ENCODE measurements at places on chromosomes 11 and 22.

DNA sequence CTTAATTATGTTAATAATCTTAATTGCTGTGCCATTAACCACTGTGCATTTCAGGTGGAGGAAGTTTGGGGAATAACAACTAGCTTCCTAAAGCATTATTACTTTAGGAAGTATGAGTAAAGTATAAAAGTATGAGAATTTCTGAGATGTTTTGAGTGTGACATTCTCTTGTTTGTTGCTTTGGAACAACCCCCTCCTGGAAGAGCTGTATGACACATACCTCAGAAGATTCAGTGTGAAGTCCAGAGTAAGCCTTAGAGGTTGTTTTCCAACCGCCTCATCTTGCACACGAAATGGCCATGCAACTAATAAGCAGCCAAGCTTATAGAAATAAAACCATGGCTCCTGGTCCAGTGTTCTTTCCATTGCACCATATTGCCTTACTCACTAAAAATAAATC, 21.7 kb downstream of the CCDC81 start:
- no peak for DNase-seq

DNA sequence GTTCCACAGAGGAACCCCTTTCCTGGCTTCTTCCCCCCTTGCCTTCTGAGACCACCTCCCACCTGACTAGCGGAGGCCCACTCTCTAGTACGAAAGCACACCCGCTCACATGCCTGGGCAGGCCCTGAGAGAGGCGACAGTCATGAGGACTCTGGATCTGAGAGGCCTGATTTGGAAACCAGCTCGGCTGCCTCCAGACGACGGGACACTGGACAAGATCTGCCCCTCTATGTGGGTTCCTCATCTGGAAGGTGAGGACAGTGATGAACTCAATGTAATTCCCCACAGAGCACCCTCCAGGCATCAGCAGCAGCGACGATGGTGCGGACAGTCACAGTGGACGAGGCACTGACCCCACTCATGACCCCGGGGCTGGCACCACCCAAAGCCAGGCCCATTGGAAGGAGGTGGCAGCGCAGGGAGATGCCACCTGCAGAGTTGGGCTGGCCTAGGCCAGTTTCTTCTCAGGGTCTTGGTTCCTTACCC, 7.5 kb downstream of the SULT4A1 start:
- no peak for DNase-seq

DNA sequence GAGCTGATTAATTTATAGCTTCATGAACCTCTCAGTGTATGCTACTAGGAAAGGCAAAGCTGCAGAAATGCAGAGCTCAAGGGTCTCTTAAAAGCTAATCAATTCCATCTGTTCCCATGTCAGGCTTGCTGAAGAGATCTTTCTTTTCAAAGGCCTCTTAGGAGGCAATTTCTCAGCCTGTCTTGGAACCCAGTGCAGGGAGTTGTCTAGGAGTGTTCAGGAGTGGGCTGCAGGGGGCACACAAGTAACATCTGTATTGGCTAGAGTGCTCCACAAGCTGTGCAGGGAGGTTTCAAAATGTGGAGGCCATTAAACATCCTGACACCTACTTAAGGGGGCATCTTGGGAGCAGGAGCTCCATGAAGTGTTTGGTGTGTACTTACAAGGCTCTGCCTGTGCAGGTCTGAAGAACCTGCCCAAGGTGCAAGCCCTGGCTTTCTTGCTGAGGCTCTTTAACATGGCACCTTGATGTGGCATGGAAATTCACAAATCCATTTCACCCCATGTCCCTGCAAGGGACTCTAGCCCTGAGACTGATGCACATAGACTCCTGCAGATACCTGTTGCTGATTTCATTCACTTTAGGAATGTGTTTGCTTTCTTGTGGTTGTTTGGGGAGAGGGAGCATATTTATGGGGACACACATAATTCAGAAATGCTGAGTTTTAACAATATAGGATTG, 134.7 kb downstream of the ME3 start:
- DNase-seq, result no peak

DNA sequence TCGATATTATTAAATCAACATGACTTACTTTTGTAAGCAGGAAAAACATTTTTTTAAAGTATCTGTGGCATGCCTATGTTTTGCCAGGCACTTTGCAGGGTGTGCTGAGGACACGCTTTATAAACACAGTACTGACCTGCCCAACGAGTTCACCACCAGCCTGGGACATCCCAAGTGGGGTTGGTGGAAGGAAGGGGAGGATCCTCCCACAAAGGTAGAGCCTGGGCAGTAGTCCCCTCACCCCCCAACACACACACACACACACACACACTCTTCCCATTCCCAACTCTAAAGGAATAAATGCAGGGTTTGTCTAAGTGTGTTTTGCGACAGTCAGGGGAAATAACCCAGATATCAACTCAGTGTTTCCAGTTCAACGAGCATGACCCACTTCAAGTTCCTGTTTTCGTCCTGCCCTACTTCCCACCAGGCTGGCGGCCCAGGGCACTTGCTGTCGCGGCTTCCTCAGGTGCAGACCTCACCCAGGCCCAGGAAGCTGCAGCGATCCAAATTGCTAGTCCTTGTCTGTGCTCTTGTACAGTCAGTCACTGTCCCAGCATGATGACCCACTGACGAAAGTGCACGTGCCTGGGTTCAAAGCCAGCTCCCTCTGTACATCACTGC, 3.1 kb downstream of the CERK start:
- DNase-seq, result peak; percentile 78

DNA sequence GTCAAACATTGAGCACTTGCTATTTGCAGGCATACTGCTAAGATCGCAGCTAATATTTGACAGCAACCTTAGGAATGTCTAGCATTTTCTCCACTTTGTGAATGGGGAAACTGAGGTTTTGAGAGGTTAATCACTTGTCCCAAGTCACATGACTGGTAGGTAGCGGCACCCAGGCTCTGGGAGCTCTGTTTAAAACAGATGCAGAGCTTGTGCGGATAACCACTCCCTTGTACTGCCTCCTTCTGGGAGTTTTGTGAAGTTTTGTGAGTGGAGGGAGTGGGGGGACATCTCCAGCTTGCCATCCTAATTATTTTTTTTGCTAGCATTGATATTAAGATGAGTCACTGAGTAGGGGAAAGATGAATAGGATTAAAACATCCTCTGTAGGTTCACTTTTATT, 134.7 kb downstream of the GRIK4 start:
- no peak for DNase-seq

DNA sequence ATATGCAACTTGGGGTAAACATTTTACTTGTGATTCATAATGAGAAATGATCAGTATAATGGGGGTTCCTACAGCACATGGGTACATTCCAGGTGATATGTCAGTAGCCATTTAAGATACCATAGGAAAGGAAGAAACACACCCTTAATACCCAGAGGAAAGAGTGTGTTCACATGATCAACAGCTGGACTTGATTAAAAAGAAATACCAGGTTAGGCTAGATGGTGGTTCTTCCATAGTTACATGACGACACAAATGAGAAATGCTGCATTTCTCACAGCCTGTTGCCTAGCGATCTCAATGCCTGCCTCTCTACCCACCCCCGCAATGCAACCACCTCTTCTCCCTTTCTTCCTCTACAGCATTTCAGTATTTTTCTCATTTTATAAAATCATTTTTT, 96.8 kb downstream of the TTC28 start:
- no peak for DNase-seq

- DNase-seq, result no peak
Observed at GRCh38 chr11:94595076-94595475, 27.9 kb downstream of the PIWIL4 start.

DNA sequence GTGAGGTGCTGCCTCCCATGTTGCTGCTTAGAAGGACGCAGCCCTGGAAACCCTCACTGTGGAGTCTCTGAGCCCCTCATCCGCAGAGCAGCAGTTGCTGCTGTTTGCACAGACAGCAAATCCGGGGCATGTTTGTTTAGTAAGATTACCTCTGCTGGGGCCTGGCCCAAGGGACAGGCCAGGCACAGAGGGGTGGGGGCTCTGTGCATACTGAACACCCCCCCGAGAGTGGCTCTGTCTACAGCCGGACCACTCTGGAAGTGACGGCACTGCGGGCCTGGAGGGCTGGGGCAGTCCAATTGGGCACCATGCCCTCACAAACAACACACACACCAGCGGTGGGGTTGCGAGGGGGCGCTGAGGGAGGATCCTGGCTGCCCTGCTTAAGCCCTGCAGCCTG, 22.9 kb upstream of the CCDC188 start:
- DNase-seq, result no peak

DNA sequence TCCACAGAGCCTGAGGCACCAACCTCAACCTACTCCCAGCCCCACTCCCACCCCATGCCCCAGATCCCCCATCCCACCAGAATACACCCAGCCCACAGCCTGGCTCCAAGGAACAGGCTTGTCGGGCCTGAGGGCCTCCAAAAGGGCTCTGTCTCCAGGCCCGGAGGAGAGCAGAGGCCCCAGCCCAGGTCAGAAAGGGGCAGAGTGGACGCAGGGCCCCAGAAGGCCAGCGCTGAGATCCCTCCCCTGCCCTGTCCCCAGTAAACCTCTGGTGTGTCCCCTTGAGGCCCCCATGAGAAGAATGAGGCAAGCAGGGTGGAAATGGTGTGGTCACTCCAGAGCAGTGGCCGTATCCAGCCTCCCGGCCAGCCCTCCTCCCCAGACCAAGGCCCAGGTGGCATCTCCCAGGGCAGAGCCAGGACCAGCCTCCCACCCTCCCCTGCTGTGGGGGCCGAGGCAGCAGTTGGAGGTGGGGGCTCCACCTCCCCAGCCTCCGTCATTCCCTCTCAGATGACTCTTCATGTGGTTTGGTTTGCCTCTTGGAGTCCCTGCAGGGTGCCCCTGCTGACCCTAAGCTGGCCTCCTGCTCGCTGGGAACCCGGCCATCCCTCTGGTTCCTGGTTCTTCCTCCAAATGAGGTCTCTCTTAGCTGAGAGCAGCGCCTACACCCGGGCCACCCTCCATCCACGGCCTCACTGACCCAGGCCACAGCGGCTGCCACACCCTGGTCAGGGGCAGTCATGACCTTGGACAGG, 195.0 kb downstream of the IGLL1 start:
- DNase-seq, result no peak

GRCh38 chr22:40178417-40179409, 988 bp downstream of the TNRC6B start:
- DNase-seq, result no peak

DNA sequence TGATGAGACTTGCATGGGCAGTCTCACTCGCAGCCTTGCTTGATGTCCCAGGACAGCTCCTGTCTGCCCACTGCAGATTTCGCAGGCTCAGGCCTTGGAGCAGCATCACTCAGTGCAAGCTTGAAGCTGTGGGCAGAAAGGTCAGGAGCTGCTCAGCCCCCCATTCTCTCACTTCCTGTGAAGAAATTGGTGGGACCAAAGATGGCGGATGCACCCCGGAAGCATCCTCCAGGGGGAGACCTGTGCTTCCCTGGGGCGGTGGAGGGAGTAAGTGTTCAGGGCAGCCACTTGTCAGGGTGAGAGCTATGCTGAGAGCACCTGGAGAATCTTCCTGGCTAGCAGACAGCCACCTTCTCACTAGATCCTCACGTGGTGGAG, 11.3 kb downstream of the PLAAT2 start:
- DNase-seq, result no peak

GRCh38 chr11:111400595-111400994, 21.5 kb upstream of the POU2AF1 start:
- no peak for DNase-seq

- no peak for DNase-seq
Observed at GRCh38 chr11:11260903-11261302, 92.1 kb downstream of the CSNK2A3 start.

- DNase-seq, result no peak
Observed at GRCh38 chr11:32297611-32298011, 137.7 kb downstream of the WT1 start.

DNA sequence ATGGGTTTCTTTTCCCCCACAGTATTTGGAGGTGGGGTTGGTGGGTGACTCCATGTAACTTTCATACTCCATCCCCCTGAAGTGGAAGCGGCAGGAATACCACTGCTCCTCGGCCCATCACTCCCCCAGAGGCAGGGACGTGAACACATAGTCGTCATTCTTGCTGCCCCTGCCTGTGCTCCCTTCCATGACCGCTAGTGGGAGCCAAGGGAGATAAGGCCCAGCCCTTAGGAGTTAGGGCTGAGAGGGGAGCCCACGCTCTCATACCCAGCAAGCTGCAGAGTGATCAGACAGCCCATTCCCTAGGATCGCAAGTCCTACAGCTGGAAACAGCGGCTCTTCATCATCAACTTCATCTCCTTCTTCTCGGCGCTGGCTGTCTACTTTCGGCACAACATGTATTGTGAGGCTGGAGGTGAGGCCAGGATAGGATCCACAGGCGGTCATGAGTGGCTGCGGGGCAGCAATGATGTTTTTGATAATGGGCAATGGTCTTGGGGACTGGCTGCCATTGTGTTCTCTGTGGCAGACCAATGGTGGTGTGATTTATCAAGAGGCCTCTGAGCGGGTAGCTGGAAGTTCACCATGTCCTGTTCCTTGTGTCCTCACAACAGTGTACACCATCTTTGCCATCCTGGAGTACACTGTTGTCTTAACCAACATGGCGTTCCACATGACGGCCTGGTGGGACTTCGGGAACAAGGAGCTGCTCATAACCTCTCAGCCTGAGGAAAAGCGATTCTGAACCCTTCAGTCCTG, 15.9 kb downstream of the RHOG start:
- DNase-seq, result peak; percentile 85

DNA sequence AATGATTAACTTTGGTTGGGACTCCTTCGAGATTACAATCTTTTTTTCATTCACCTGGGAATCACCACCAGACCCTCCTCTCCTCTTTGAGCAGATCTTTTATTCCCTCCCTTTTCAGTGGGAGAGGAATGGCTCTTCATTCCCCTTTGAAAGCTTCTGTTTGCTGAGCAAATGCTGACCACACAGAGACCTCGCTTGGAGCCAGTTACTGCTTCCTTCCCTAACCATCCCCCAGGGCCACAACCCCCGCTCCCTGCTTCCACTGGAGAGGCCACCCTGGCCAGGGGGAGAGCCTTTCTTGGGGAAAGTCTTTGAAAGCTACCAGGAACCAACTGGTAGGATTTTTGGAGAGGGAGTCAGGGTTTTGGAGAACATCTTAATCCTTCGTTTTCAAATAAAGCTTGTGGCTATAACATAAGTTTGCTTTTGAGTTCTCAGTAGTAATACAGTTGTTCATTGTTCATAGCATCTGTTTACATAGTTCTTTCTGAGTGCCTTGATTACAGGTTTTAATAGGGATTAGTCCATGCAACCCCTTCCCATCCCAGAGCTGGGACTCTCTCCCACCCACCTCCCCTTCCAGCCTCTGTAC, 138.4 kb downstream of the DBX1 start:
- no peak for DNase-seq

GRCh38 chr11:111059726-111060125, 185.8 kb upstream of the POU2AF2 start:
- no peak for DNase-seq

- DNase-seq, result no peak
Observed at GRCh38 chr22:21964234-21964633, 11.6 kb upstream of the PPM1F start.

GRCh38 chr11:78299000-78299710, 110.4 kb downstream of the USP35 start:
- no peak for DNase-seq

- DNase-seq, result no peak
Observed at GRCh38 chr11:47395223-47396048, 13.0 kb upstream of the SLC39A13 start.
